AG08395 (cell line): ENCODE measurements at places on chromosomes 3 and 15.

GRCh38 chr15:98946301-98947255, 61.0 kb downstream of the PGPEP1L start:
- peak; percentile 48 for DNase-seq

- no peak for DNase-seq
These were observed 220.7 kb upstream of the AZI2 start for GRCh38 chr3:28569357-28569756.

DNA sequence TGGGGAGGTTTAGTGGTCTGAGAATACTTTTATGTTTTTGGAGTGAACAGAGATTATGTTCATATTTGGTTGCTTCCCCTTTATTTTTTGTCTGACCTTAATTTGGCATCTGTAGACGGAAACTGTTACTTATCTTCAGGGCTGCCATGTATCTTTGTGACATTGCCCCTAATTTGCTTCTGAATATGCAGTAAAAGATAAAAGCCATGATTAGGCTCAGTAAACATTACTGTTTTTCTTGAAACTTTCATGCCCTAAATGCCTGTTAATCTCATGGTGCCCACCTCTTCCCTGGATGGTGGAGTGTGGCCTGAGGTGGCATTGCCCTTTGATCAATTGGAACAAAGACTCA, 106.7 kb downstream of the C3orf70 start:
- DNase-seq, result no peak

DNA sequence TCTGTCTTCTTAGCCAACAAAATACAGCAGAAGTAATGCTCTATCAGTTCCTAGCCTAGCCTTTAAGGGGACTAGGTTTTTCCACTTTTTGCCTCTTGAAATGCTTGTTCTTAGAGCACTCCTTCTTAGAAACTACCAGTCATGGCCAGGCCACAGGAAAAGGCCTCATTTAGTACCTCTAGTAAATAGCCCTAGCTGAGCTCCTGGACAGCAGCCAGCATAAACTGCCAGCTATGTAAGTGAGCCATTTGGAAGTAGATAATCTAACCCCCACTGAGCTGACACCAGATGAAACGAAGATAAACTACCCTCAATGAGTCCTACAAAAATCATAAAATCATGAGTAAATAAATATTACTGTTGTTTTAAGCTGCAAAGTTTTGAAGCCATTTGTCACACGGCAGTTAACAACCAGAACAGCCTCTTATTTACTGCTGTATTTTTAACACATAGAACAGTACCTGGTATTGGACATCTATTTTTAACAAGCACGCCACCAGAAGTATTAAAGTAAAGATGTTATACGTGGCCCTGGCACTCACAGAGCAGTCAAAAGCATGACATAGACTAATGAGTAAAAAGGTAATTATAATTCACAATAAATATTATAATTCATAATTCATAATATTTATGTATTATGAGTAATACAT, 12.0 kb downstream of the TBC1D5 start:
- DNase-seq, result no peak

DNA sequence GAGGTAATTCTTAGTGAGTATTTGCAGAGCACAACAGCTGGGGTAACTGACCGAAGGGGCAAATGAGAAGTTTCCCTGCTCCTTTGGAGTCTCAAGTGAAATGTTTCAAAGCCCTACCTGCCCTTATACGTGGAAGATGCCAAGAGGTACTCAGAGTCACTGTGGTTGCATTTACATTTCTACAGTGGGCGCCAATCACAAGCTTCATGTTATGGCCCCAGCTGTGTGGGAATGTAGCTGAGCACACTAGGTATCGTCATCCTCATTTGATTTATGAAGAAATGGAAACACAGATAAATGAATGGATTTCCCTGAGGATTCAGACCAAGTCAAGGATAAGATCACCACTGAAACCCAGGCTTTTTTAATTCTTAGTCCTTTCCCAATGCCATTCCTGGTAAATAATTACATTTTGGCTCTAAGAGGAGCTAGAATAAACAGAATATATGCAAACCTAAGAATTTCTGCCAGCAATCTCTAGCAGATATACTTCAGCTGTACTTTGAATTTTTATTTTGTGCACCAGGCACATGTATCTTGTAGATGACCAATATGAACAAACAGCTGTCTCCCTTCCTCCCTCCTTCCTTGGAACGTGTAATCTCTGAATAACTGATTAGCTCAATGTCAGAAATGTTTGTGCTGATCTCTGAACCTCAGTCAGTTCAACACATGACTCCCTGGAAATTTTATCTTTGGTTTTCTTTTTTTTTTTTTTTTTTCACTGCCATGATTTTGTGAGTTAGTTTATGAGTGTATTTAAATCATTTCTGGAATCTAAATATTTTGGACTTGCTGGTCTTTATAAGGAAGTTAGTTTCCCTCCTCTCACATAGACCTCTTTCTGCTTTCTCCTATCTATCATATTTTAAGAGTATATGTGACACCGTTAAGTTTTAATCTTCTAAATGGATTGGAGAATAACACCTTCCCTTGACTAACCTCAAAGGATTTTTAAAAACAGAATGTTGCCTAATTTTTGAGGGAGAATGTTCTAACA, 69.2 kb downstream of the MAP2K5 start:
- DNase-seq, result no peak

GRCh38 chr3:39810647-39811161, 1.3 kb downstream of the MYRIP start:
- no peak for DNase-seq

- no peak for DNase-seq
These were observed 16.7 kb upstream of the RAMAC start for GRCh38 chr15:82969353-82969752.

- no peak for DNase-seq
These were observed 425.3 kb upstream of the MDFIC2 start for GRCh38 chr3:70737666-70738290.

DNA sequence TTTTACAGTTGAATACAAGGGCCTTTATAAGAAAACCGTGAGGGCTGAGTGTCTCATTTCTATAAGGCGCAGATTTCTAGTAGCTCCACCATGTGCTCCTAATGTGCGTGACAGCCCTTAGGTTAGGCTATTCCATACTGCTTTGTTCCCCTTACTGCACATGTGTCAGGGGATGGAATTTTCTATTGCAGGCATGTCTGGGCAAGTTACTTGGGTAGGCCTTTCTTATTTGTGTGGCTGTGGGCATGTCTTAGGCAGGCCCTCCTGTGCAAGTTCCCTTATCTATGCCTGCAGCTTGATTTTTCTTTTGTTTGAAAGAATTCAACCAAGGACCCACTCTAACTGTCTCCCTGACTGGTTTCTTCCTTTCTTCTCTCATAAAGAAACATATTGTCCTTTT, 434.2 kb upstream of the CNTN3 start:
- no peak for DNase-seq

GRCh38 chr3:15066467-15066866, 1.4 kb upstream of the MRPS25 start:
- no peak for DNase-seq

DNA sequence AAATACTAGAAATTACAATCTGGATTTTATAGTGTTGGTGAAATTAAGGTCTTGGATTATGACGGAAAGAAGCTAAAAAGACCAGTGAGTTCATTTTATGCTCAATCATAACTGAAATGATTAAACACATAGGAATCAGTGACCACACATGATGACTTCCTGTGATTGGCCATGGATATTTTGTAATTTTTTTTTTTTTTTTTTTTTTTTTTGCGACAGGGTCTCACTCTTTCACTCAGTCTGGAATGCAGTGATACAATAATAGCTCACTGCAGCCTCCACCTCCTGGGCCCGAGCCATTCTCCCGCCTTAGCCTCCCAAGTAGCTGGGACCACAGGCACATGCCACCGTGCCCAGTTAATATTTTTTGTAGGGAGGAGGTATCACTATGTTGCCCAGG, 47.4 kb downstream of the PAQR5 start:
- peak; percentile 55 for DNase-seq

DNA sequence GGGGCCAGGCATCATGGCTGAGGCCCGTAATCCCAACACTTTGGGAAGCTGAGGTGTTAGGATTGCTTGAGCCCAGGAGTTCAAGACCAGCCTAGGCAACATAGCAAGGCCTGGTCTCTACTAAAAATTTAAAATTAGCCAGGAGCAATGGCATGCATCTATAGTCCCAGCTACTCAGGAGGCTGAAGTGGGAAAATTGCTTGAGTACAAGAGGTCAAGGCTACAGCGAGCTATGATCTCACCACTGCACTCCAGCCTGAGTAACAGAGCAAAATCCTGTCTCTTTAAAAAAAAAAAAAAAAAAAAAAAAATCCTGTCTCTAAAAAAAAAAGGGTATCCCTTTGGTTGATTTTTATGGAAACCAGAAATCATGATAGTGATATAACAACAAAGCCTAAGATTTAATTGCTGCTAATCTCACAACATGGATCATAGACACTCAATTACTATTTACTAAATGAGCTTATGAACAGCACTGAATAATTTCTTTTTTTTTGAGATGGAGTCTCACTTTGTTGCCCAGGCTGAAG, 12.1 kb downstream of the PCLAF start:
- no peak for DNase-seq

- DNase-seq, result peak; percentile 97
These were observed at the start of gene ADAMTS7 for GRCh38 chr15:78811124-78811824. ADAMTS7 (minus strand) TSS chr15:78811464; CDS start chr15:78811220, 244 bp downstream.

DNA sequence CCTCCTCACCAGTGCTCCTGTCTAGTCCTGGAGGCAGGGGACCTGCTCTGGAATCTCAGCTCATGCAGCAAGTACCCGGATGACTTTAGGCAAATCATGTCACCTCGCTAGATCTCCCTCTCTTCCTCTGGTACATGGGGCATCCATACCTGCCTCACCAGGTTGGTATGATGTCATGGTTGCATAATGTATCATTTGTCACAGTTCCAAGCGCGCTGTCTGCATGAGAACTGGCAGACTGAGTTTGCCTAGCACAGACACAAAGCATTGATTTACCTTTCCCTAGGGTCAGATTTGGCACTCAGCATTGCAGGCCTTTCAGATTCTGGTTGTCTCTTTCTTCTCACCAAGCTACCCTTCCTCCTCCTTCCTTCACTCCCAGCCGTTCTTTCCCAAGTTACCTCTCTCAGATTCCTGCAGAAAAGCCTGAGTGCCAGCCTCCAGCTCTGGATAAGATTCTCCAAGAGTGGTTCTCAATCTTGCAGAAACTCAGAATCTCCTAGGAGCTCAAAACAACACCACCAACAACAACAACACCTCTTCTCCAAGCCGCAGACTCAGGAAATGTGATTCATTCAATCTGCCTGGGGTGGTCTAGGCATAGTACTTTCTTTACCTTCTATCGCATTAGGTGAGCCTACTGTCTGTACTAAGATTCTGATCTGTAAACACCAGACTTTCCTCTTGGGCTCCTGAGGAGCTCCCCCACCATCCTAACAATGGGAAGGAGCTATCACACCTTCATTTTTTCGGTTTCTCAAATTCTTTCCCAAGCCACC, 29.5 kb downstream of the FAM43A start:
- no peak for DNase-seq

DNA sequence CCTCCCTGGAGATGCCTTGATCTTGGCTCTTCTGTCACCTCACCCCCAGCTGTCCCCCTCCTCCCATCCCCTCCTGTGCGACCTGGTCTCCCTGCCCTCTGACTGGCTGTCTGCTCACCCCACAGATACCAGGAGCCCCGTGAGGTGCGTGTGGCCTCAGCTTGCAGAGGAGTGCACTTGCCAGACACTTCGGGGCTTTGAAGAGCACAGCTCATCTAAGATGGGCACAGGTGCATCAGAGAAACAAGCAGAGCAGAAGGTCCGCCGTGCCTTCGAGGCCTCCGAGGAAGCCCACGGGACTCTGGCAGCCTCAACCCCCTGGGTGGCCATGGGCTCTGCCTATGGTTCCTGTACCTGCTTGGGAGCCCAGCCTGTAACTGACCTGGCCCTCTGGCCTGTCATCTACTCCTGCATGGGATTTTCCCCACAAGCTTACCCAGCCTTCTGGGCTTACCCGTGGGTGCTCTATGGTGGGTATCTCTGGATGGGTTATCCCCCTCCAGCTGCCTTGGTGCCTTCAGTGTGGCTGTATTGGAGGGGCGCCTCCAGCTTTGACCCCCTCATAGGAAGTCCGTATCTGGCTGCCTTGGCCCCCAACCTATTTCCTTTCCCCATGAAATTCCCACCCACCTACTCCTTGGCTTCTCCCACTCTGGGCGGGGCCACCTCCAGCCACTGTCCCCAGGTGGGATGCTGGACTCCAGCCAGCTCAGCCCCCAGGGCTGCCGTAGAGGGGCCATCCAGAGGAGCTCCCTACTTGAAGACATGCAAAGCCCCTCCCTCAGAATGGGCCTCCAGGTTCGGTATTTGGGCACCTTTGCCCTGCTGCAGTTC, 3.8 kb downstream of the PRR23E start:
- no peak for DNase-seq

- DNase-seq, result no peak
These were observed 11.3 kb upstream of the LIMD1 start for GRCh38 chr3:45583021-45583851.

DNA sequence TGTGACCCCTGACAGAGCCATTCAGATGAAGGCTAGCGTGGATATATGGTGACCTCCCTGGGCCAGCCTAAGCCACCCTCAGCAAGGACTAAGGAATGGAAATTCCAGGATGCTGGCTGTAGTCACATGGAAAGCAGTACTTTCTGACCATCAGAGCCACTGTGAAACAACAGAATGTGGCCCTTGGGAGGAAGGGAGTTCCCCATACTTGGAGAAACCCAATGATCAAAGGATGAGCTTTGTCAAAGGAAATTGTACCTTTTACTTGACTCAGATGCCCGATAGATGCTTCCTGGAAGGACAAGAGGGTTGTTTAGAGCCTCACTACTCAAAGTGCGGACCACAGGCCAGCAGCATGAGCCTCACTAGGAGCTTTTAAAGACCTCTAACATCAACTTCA, 484.5 kb upstream of the PROK2 start:
- DNase-seq, result no peak

DNA sequence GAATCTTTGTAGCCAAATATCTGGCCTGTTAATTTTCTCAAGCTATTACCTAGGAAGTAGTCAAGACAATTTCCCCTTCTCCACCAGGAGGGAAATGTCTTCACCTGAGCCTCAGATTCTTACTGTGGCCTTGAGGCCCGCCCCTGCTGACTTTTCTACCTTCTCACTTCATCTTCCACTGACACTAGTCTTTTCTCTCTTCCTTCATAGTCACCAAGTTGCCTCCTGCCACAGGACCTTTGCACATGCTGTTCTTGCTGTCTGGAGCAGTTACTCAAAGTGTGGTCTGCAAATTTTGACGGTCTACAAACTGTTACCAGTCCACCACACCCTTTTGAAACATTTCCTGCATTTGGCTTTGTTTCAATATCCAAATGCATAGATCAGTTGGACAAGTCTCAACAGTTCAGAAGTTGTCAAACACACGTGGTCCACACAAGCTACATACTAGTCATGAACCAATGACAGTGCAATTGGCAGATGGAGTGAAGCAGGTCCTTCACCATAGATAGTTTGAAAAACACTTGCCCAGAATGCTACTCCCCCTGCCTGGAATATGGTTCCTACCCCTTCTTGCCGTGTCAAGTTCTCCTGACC, 100.5 kb downstream of the OSBPL10 start:
- DNase-seq, result no peak

GRCh38 chr3:152276681-152277080, 8.0 kb downstream of the MBNL1 start:
- no peak for DNase-seq
